ENCODE measurements at places on chromosomes 13 and 19.

DNA sequence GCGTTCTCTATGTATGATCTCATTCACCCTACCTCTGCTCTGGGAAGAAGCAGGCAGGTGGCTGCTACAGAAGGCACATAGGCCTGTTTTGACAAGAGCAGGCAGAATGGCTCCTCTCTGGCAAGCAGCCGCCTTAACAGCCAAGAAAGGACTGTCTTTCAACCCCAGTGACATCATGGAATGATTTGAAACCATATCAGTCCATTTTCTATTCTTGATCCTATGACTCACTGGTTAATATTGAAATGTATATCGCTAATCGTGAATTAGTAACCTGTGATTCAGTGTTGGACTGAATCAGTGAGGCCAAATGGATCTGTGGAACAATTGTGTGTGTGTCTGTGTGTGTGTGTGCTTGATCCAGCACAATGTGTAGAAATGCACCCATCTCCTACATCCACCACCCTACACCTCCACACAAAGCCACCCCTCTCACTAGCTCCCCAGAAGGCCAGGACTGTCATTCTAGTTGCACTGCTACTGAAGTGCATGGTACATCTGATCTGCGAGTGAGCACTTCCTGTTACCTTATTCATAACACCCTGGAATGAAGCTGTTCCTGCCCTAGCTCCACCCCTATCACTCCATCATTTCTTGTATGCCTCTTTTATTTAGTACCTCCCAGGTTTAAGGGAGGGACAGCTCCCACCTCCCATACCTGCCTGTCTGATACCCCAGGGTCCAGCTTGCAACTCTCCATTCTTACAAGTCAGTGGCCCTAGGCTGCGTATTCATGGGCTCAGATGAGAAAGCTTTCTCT, 460.0 kb downstream of the FOXO1 start:
- DNase-seq: no peak

GRCh38 chr13:46079770-46080169, 25.1 kb downstream of the CPB2 start:
- DNase-seq: no peak

- no peak for DNase-seq
Observed at GRCh38 chr13:44764302-44764692, 188.2 kb upstream of the TSC22D1 start.

DNA sequence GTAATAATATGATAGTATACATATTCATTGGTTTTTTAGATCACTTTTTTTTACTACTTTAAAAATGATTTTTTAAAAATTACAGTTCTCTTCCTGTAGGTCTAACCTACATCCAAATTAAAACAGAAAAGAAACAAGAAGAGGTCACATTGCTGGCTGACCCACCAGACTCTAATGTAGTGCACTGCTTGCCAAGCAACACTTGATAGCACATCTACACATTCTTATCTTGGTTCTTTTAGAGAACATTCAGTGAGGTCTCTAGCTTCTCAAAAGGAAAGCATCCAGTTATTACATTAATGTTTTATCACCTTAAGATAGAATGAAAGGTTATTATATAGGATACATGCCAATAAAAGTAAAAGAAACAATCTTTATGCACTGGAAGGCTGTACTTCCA, 35.6 kb downstream of the NDFIP2 start:
- no peak for DNase-seq

DNA sequence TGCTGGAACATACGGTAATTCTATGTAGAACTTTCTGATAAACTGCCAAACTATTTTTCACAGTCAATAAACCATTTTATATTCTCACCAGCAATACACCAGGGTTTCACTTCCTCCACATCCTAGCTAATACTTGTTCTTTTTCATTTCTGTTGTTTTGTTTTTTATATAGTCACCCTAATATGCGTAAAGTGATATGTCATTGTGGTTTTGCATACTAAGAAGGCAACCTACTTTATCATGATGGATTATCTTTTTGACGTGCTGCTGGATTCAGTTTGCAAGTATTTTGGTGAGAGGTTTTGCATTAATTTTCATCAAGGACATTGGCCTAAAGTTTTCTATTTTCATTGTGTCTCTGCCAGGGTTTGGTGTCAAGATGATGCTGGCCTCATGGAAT, 1384.1 kb downstream of the UQCRFS1 start:
- no peak for DNase-seq
